Right renal pelvis (tissue), 4 donors: ENCODE measurements at places on chromosomes 4 and X. TPM values are rescaled to one million over a fixed set of nuclear protein-coding genes. Genes with fewer than 3 reads are reported as not detected.

Gene CXorf38
- polyA plus RNA-seq, result 10.8 TPM

Gene FGG
- not detected for polyA plus RNA-seq

DNA sequence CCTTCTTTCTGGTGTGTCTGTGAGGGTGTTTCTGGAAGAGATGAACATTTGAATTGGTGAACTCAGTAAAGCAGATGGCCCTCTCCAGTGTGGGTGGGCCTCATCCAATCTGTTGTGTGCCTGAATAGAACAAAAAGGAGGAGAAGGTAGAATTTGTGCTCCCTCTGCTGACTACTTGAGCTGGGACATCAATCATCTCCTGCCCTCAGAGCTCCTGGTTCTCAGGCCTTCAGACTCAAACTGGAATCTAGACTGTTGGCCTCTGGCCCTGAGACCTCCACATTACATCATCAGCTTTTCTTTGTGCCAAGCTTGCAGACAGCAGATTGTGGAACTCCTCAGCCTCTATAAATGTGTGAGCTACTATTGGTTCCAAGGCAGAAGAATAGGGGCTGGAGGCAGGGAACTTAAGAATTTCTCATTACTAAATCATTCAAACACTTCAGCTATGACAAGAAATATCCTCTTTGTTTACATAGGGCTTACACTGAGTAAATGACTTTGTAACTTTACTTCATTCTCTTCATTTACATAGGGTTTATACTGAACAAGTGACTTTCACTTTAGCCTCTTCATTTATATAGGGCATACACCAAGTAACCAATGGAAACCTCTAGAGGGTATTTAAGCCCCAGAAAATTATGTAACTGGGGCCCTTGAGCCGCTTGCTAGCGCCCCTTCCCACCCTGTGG, 86.9 kb upstream of the NWD2 start:
- DNase-seq, result no peak

GRCh38 chr4:40500781-40501180, 128.9 kb downstream of the RBM47 start:
- DNase-seq, result no peak

GRCh38 chr4:150256841-150257730, 178.8 kb downstream of the DCLK2 start:
- no peak for DNase-seq

DNA sequence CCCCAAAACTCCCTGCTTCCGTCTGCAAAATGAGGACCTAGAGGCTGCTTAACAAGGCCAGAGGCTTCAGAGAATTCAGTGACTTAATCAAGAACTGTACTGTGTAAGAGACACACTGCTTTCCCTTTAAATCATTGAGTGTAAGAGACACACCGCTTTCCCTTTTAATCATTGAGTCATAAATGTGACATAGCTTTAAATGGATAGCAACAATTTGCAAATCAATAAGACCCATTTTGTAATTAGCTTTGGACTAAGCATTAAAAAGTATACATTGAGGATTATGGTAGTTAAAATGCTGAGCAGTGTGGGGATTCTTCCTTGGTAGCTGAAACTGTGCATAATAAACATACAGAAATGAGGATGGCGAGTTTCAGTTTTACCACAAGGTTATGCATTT, 31.8 kb downstream of the ARX start:
- DNase-seq, result no peak

DNA sequence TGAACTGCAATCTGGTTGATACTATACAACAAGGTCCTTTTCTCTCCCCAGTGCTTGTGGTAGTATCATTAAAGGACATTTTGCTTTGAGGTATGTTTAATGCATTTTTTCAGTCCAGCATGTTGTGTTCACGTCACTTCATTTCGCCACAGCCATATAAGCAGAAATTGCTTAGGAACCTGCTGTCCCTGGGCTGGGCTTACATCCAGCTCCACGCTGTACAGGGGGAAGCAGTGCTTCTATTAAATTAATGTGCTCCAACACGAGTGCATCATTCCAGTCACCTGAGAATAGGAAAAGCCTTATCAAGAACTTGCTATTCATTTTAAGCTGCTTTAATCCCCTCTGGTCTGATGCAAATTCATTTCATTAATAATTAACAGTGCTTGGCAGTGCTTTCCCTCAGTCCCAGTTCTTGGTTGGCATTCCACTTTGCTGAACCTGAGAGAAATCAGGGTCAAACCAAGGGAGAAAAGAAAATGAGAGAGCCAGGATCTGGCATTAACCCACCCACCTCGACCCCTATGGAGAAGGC, 47.4 kb upstream of the PTCHD1 start:
- DNase-seq, result no peak

DNA sequence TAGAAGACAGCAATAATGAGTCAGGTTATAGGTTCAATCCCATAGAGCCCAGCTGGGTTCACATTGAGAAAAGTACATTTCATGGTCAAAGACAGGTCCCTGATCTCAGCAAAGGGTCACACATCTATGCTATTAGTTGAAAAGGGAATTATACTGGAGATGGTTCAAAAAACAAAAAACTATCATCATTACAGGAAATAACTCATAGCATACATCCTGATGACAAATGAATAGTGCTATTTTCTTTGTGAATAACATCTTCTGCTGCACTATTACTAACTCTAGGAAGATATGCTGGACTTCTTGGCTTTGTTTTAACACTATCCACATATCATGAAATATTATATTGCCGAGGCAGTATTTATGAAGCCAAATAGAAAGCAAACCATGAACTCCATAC, 202.5 kb upstream of the MAB21L2 start:
- no peak for DNase-seq

Gene MAGEC3
- polyA plus RNA-seq, result 0.45 TPM

DNA sequence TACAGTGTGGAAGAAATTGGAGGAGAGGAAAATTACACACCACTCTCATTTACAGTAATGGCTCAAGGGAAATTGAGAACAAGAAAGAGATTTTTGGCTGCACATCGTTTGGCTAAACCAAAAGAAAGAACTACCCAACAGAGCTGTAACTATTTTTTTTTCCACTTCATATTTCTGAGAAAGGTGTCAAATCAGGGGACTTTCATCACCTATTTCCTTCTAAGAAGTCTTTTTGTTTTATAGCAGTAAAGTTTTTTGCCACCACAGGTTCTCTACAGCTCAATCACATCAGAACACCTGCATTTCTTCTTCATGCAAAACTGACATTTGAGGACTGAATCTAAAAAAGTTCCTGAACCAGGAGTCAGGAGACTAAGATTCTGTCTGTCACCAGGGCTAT, 57.5 kb upstream of the TNIP3 start:
- DNase-seq, result no peak

DNA sequence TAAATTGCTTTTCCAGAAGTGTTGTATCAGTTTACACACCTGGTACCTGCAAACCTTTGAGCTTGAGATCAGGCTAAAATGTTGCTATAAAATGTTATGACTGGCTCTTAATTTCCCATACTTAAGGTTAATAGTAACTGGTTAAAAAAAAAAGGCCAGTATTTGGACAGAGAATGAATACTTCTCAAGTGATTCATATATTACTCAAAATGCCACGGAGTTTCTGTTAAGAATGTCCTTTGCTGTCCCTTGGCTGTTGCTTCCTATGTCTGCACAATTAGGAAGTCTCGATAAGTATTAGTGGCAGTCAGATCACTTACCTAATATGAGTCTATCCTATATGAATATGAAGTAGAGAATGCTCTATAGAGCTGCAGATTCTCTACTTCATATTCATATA, 232.2 kb upstream of the IGFBP7 start:
- DNase-seq, result no peak

DNA sequence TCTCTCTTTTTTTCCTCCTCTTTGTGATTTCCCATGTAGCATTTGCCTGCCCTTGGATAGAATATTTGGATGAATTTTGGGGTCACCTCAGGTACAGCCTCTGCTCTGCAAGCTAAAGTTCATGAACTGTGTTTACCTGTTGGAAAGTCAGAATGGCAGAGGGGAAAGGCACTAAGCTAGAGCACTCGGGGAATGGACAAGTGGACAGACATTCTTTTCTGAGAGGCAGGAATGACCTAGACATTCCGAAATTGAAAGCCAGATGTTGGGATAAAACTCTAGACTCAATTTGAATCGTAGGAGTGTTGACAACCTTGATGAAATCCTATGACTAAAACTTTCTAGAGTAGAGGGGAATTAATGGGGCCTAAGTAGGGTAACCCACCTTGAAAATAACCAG, 56.1 kb downstream of the LUZP4 start:
- DNase-seq, result no peak

DNA sequence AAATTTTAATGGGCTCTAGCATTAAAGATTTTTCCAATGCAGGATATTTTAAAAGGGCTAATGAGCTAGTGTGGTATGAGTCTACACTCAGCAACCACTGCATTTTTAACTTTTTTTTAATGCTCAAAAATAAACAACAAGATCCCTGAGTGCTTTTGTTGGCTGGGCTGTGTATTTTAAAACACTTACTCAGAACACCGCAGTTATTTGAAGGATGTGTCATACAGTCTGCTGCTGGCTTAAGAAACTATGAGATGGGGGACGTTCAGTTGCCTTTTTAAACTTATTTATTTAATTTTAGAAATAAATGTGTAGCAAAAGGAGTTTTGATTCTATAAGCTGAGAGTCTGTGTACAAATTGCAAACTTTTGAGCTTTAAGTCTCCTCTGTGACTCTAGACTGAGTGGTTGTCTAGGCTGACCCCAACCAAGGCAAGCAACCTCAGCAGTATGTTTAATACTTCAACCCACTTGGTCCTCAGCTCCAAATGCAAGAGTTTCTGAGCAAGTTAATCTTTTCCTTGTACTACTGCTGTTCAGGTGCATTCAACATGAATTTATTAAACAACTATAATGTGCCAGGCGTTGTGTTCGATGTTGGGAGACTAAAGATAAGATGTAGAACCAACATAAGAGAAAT, 278.6 kb upstream of the DIPK2B start:
- DNase-seq, result no peak

DNA sequence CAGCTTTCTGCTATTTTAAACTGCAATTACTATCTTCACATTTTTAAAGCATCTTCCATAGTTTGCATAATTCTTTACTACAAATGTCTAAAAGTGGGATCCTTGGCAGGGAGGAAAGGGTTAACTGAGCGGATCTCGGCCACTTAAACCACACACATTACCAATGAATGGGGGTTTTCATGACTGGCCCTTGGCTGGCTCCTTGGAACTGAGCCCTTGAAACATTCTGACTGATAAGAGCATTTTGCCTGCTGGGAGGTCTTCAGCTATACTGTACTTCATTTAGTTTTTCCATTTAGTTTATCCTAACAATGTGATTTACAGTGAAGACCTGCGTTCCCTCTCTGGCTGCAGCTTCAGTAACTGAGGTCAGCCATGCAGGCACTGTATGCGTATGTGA, 31.7 kb upstream of the MFAP3L start:
- DNase-seq, result no peak

Gene IRS4
- 1.8 TPM for polyA plus RNA-seq

GRCh38 chr4:81724925-81725329, 253.2 kb upstream of the RASGEF1B start:
- DNase-seq, result no peak

DNA sequence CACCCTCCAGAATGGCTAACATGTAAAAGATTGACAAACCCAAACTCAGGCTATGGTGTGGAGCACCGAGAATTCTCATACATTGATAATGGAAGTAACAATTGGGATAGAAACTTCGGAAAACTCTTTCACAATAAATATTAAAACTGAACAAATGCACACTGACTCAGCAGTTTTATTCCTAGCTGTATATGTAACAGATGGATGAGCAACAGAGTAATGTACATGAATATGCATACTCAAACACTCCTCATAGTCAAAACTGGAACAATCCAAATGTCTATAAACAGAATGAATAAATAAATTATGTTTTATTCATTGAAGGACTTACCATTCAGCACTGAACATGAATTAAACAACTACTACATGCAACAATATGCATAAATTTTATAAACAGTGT, 37.1 kb upstream of the PDE5A start:
- no peak for DNase-seq

DNA sequence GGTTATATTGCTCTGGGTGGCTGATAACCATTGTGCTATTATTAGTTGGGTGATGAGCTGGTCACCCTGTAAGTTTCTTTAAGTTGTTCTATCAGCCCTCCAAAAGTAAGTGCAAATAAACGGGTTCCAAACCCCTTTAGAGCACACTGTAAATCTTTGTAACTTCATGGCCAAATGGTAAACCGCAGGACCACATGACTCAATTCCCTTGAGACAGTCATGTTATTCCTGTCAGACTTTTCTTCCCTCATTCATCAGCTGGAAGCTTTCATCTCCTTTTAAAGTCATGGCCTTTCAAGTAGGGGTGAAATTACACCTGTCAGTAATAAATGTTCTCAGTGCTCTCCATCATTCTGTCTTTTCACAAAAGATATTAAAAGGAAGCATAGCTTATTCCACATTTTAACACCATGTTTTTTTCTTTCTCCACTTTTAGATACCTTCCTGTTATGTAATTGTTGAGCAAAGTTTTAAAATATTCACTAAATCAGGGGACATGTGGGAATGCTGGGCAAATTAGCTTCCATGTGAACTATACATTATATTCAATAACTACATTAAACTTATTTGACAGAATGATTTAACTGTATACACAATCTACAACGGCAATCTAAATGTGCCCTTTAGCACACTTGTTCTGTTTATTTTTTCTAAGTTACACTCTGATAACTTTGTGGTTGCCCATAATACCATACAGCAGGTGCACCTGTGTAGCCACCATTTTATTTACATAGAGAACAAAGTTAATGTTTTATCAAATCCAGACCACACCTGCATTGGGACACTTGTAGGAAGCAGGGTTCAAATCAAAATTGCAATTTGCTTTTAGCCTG, 275.5 kb downstream of the CFAP299 start:
- DNase-seq, result no peak

- no peak for DNase-seq
Measured at GRCh38 chr4:22099896-22100295, 151.3 kb upstream of the KCNIP4 start.

DNA sequence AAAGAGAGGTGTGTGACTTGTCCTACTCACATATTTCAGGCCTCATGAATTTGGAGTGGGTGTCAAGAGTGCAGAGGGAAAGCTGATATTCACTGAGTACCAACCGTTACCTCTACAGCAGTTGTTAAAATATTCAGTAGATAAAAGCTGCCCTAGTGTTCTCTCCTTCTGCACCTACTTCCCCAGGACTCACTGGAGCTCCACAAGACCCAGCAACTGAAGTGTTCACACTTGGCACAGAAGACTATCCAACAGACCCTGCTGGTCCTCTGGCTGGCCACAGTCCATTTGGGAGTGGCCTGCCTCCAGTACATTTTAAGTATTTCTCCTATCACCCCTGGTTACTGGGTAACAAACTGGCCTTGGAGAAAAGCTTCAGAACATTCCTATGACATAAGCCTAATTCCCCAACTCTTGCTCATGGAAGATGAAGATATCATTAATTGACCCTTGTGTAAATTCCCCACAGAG, 70.8 kb downstream of the PPARGC1A start:
- no peak for DNase-seq

GRCh38 chr4:170226288-170226687, 136.5 kb upstream of the AADAT start:
- no peak for DNase-seq
